ENCODE measurements at places on chromosomes 6 and 20.

- DNase-seq = no peak
Measured at GRCh38 chr20:34164381-34164984, 52.4 kb upstream of the EIF2S2 start.

DNA sequence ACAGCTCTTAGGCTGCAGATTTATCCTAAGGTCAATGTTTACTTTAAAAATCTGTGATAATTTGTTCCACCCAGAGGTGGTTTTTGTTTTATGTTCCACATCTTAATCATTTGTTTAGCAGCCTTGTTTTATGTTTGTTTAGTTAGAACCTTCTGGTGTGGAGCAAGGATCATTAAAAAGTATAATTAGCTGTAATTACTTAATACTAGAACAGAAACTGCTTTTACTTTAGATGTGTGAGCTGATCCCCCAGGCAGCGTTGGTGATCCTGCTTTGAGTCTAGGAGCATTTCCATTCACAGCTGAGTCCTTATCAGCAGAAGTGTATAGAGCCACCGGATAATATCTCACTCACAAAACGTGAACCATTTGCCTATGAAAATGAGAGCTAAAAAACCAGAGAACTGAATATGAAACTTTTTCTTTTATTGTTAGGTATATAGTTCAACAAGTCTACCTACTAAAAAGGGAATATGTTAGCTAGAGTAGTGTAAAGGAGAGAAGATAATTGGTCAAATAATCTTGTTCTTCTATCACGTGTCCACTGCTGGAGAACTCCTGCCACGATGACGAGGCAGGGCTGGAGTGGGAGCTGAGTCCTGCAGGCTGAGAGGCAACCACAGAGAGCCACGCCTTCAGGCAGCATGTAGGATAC is 78.5 kb downstream of the TRMT11 start:
- DNase-seq = no peak

DNA sequence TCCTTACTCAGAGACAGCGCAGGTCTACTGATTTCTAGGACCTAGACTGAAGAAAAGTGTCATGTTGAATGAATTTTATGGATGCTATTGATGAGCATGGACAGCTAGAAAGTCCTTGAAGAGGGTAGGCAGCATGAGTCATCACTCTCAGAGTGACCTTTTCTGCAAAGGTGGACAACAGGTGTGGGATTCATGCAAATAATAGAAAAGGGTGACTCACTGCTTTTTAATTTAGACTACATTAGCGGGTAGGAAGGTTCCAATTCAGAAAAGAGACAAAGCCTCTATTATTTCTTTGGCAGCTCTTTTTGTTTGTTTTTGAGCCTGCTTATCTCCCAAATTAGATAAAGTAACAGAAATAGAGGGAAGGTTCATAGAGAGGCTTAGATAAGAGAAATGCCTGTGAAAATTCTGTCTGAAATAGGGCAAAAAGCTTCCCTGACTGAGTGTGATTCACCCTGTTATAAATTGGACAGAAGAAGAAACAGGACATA is 191.4 kb downstream of the TENT5A start:
- DNase-seq = no peak

- no peak for DNase-seq
Measured at GRCh38 chr6:51257938-51258337, 439.3 kb downstream of the TFAP2B start.

GRCh38 chr20:33237989-33238388 is 2.2 kb downstream of the BPIFA1 start:
- DNase-seq = no peak

DNA sequence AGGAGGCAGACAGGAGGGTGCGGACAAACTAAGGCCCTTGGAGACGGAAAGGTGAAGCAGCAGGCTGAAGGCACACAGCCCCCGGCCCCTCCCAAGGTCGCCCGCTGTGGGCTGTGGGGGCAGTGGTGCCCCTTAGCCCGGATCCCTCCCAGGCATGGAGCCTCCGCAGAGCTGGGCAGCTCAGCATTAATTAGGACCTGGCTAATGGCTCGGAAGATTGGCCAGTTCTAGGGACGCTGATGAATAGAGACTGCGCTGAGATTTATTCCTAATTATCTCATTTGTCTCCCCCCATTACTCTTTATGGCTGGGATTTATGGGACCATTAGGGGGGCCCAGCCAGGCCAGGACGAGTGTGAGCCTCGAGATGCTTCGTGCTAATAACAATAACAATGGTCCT is 20.4 kb downstream of the MDFI start:
- DNase-seq = no peak

DNA sequence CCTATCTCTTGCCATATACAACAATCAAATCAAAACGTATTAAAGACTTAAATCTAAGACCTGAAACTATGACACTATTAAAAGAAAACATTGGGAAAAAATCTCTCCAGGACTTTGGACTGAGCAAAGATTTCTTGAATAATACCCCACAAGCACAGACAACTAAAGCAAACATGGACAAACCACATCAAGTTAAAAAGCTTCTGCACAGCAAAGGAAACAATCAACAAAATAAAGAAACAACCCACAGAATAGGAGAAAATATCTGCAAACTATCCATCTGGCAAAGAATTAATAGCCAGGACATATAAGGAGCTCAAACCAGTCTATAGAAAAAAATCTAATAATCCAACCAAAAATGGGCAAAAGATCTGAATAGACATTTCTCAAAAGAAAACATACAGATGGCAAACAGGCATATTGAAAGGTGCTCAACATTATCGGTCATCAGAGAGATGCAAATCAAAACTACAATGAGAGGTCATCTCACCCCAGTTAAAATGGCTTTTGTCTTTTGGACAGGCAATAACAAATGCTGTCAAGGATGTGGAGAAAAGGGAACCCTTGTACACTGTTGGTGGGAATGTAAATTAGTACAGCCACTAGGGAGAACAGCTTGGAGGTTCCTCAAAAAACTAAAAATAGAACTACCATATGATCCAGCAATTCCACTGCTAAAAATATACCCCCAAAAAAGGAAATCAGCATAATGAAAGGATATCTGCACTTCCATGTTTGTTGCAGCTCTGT is 76.2 kb downstream of the SNX5 start:
- DNase-seq = no peak

DNA sequence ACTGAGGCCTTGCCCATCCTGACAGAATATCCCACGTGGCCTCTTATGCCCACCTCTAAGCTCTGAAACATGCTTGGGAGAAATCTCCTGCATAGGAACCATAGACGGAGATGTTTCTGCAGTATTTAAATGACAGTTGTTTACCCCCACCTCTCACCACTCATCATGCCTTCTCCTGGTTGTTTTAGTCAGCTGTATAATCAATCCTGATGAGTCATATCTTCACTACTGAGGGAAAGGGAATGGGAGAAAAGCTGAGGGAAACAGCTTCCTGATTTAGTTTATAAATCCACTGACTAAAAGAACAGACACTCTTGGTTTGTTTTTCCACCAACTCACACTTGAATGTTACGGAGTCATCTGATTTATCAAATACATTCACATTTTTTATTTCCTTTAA is 113.2 kb upstream of the TENT5A start:
- DNase-seq = peak; percentile 52

DNA sequence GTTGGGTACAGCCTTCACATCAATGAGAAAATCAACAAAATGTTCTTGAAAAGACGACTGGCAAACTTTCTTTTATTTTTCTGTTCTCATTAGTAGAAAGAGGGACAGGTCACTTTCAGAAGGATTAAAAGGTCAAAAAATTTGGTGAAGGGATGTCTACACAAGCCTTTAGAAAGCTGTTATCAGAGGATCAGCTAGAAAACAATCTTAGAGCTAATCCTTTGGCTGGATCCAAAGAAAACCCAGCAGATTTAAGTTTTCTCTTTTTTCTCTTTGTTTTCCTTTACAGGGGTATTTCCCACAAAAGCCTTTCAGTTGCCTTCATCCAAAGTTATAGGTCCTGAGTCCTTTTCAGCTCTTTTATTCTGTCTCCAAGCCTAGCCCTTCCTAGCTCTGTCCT is 57.3 kb upstream of the EDN1 start:
- DNase-seq = no peak

DNA sequence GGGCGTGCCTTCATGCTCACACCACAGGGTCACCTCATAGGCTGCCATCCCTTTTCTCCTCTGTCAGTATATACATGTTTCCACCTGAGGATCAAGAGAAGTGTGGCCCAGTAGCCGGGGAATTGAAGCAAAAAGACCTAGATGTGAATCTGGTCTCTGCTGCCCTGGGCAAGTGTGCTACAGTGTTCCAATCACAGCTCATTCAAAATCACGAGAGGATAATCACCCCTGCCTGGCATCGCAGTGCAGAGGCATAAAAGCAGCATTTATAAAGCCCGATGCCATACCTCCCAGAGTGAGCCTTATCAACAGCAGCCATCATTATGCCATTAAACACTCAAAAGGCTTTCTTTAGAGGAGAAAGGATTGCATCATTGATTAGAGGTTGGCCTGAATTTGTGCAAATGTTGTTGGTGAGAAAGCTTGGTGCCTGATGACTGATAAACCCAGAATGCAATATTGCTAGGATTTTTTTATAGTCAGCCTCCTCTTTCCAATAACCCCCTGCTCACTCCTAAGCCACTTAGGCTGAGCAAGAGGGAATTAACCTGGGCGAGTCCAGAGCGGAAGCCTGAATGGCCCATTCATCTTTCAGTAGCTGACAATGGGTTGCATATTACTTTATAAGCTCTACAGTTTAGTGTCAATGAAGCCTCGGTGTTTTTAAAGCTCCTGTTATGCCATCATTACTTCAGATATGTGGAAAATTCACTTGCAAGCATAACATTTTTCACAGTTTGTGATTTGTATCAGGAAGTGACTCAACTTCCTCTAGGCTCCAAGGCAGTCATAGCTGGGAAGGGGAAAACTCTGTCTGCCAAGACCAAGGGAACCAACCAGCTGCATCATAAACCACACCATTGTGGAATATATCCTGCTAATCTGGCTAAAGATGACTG is 92.5 kb upstream of the NXT1 start:
- DNase-seq = no peak

GRCh38 chr6:167092672-167093339 is 30.1 kb upstream of the CCR6 start:
- peak; percentile 29 for DNase-seq

GRCh38 chr6:38517005-38517404 is 122.7 kb downstream of the BTBD9 start:
- no peak for DNase-seq

DNA sequence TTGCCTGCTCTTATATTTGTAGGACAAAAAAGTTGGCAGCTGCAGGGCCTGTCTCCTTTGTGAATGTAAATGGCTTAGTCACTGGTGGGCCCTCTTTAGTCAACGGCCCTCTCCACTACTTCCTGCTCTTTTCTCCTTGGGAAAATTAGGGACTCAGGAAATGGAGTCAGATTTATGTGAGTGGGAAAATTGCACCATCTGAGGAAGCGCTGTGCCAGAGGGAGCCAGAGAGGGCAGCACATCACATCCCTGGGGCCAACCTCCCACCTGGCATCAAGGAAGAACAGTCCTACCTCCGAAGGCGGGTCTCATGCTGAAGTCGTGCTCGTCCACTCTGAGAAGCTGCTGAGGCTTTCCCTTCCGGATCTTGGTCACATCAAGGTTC is 15.6 kb downstream of the GABRR2 start:
- peak; percentile 52 for DNase-seq

- DNase-seq = peak; percentile 86
Measured at GRCh38 chr6:10425975-10426780, 11.3 kb upstream of the TFAP2A start.

- no peak for DNase-seq
Measured at GRCh38 chr6:156852147-156852857, 75.1 kb downstream of the ARID1B start.

DNA sequence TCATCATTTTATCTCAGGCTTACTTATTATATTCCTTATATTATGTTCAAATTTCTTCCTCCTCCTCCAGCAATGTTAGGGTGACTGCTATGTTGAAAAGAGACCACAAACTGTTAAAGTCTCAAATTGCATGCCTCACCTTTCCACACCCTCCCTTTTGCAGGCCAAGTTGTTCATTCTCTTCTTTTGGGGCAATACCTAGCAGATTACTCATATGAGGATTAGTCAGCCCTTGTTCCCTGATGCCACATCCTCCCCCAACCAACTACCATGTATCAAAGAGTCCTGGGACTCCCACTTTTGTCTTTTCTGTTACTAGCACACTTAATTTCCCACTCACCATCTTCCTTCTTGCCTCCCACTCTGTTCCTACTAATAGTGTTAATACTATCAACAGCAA is 434.7 kb downstream of the BCKDHB start:
- peak; percentile 58 for DNase-seq

DNA sequence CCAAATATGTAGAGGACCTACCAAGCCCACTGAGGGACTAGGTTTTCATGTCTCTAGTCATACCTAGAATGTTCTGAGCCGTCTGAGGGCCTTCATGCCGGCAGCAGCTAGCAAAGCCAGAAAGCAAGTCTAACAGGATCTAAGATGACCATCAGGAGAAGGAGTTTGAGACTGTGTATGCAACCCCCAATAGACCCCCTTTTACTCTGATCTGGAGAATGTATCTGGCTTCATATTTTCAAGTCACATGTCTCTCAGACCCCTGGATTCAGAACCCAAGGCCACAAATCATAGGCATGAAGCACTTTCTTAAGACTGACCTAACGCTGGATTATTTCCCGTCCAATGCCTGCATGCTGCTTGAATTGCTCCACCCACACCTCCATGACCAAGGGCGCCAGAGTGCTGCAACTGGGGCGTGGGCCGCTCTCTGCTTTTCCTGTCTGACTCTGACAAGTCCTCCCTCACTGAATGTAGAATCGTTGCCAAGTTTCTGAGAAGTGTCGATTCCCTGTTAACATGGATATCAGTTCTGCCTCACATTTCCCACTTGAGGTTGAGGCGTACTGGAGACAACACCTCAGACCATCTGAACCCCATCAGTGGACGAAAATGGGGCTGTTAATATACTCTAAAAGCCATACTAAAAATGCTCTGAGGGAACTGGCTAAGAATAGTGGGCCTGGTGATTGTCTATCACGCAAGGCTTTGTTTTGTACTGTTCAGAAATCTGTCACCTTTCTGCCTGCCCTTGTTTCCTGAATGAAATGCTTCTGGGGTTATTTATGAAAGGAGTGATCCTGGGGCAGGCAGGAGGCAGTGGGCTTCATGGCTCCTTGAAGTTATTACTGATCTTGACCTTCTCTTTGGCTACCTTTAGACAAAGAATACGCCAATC is 23.9 kb upstream of the ASXL1 start:
- DNase-seq = no peak

DNA sequence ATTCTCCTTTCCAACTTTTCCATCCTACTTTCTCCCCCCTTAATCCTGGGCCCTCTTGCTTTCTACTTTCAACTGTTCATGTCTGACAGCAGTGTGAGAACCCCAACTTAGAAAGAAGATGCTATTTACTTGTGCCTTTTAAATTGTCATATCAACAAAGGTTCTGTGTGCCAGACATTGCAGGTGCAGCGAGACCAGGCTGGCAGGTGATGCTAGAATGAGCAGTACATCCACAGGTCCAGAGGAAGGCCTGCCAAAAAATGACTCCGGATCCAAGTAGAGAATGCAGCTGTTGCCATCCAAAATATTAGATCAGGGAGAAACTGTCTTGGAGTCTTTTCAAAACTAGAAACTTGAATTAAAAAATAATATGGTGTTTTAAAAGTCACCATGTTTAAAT is 510.5 kb downstream of the LMBRD1 start:
- DNase-seq = no peak

GRCh38 chr6:98358173-98358572 is 476.2 kb upstream of the POU3F2 start:
- DNase-seq = no peak

GRCh38 chr6:145070791-145071190 is 664.5 kb downstream of the EPM2A start:
- no peak for DNase-seq

GRCh38 chr6:16857969-16858592 is 96.8 kb upstream of the ATXN1 start:
- DNase-seq = no peak

GRCh38 chr6:35248965-35249364 is 10.6 kb upstream of the ZNF76 start:
- no peak for DNase-seq

GRCh38 chr6:41796474-41796873 is 9.0 kb downstream of the TOMM6 start:
- DNase-seq = no peak
